ENCODE measurements at places on chromosomes 3 and 15. TPM values are rescaled to one million over a fixed set of nuclear protein-coding genes. Genes with fewer than 3 reads are reported as not detected.

SLC25A26 gene
- 28.9 TPM for polyA plus RNA-seq

ERC2 gene
- polyA plus RNA-seq = 0.08 TPM

LRCH3 gene
- 50.2 TPM for polyA plus RNA-seq

CPA3 gene
- polyA plus RNA-seq = not detected

ZBBX gene
- polyA plus RNA-seq = not detected

LRRC49 gene
- 9.9 TPM for polyA plus RNA-seq

LRRC31 gene
- not detected for polyA plus RNA-seq

GABRA5 gene
- polyA plus RNA-seq = not detected

CISH gene
- 3.5 TPM for polyA plus RNA-seq

REC114 gene
- not detected for polyA plus RNA-seq

- no peak for DNase-seq
Measured at GRCh38 chr3:130835483-130835882, 58.4 kb upstream of the ATP2C1 start.

- DNase-seq = no peak
Measured at GRCh38 chr3:181723625-181724191, 12.0 kb downstream of the SOX2 start.

DNA sequence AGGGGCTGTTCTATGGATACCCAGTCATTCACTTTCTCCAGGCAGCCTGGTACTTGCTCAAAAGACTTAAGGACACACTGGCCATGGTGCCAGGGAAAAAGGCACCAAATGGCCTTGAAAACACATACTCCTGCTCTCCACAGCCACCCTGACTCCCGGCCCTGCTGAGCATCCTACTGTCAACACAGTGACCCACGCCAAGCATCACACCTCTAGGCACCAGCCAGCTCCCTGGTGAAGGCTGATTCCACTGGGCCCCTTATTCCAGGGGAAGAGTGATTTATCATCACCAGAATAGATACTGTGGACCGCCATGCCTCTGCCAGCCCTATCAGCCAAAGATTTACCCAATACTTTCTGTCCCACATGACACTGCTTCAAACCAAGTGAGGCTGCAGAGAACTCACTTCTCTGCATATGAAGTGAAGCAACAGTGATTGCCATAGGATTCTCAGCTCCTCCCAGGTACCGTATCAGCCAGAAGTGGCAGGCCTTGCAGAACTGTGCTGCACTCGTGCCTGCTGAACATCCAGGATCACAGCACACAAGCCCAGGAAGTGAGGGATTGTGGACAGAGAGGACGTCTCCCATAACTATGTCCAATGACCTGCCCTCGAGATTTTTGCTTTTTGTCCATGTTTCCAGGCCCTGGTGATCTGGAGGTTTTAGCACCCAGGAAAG lies 63.7 kb downstream of the WHAMM start:
- no peak for DNase-seq

DNA sequence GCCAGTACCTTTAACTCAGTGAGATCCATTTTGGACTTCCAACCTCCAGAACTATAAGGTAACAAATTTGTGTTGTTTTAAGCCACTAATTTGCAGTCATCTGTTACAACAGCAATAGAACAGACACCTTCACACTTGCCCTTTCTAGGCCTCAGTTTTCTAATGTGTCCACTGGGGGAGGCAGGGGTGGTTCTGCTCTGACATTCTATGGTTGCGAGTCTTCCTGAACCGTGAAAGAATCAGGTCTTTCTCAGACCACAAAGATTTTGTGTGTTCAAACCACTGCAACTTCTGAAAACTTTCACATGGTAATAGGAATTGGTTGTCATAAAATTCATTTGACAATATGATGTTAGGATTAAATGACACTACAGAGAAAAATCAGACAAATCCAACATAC lies 26.8 kb upstream of the CSTA start:
- DNase-seq = no peak

GRCh38 chr3:50154840-50155490 lies at the start of gene SEMA3F:
SEMA3F (plus strand) TSS chr3:50155324; CDS start chr3:50159623, 4,299 bp downstream.
- no peak for DNase-seq

GRCh38 chr3:188341501-188341900 lies 187.5 kb downstream of the LPP start:
- DNase-seq = no peak

- DNase-seq = no peak
Measured at GRCh38 chr3:12313519-12313918, 24.6 kb downstream of the PPARG start.

- DNase-seq = no peak
Measured at GRCh38 chr3:12489368-12489767, 5.1 kb downstream of the TSEN2 start.

DNA sequence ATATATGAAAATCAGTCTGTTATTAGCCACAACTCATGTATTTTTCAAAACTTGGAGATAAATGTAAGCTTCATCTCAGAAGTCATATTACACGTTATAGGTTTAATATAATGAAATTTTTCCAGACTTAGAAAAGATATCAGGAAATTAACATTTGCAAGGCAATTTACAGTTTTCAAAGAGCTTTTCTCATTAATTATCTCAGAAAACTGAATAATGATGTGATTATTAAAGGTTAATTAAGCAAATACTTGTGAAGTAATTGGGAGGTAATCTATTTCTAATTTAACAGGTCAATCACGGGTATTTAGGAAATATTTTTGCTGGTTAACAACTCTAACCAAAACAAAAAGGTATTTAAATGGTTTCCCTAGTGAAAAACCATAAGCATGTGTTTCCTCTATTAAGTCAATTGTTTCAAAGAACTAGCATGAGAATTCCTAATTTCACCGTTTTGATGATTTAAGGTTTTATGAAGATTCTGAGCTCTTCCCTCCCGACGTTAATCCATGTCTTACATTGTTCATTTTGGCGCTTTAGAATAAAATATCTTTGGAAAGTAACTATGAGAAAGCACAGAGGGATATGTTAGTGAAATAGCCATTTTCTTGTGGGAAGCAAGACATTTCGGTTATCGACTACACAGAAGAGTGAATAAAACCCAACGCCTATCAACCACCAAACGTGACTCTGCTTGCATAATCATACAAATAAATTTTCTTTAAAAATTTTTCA lies 1.5 kb upstream of the NEO1 start:
- DNase-seq = no peak

- no peak for DNase-seq
Measured at GRCh38 chr3:123448536-123449101, at the start of gene ADCY5. ADCY5 (minus strand) TSS chr3:123449090; CDS start chr3:123448545, 545 bp downstream.

GRCh38 chr3:136714020-136714419 lies 38.2 kb downstream of the STAG1 start:
- DNase-seq = no peak

GRCh38 chr15:59762558-59762957 lies 73.4 kb upstream of the BNIP2 start:
- DNase-seq = no peak

GRCh38 chr3:159266779-159267178 lies 464.9 kb downstream of the MFSD1 start:
- DNase-seq = no peak

GRCh38 chr15:58212909-58213526 lies 74.8 kb downstream of the AQP9 start:
- no peak for DNase-seq
